ENCODE measurements at places on chromosomes 4 and X. TPM values are rescaled to one million over a fixed set of nuclear protein-coding genes. Genes with fewer than 3 reads are reported as not detected.

GRCh38 chr4:177579649-177580048 lies 137.4 kb upstream of the AGA start:
- no peak overlapping the region for H3K27ac ChIP-seq
- no peak overlapping the region for H3K4me3 ChIP-seq
- H3K27me3 ChIP-seq: no peaks in the 10 kb centered on the region
- H3K36me3 ChIP-seq: no peaks in the 10 kb centered on the region
- H3K4me1 ChIP-seq: no peaks in the 10 kb centered on the region

- DNase-seq: no peak
- H3K4me1 ChIP-seq: no peaks in the 10 kb centered on the region
Measured at GRCh38 chr4:187417721-187418120, 577.9 kb upstream of the ZFP42 start.

DNA sequence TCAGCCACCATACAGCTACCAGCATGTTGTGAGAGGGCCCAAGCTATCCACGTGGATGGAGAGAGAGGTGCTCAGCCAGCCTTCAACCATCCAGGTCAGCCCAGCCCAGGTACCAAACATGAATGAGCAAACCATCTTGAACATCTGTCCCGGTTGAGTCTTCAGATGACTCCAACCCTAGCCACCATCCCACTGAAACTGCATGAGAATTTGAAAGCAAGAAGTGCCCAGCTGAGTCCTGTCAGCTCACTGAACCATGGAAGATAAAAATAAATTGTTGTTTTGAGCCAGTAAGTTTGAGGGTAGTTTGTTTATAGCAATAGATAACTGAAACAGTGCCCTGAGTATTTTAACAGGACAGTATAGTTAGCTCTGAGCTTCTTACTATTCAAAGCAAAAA lies 7.3 kb upstream of the SEL1L3 start:
- H3K27ac ChIP-seq: no peak overlapping the region
- no peaks in the 10 kb centered on the region for H3K36me3 ChIP-seq
- H3K4me3 ChIP-seq: no peak overlapping the region
- no peaks in the 10 kb centered on the region for H3K27me3 ChIP-seq
- no peak for DNase-seq
- H3K4me1 ChIP-seq: no peaks in the 10 kb centered on the region

DNA sequence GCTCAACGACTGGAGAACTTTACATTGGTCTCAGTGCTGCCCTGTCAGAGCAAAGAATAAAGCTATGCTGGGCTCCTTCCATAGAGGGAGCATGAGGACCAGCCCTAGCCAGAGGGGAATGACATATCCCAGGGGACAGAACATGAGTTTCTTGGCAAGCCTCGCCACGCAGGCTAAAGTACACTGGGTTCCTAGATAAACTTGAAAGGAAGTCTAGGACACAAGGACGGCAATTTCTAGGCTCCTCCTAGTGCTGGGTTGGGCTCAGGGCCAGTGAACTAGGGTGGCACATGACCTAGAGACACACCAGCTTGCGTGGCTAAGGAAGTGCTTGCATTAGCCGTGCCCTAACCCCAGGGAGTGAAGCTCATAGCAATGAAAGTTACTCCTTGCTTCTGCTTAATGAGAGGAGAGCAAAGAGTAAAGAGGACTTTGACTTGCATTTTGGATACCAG lies 141.0 kb downstream of the MAB21L2 start:
- no peak for DNase-seq
- peaks cover 3% of the 10 kb centered on the region for H3K4me1 ChIP-seq
- no peak overlapping the region for H3K27ac ChIP-seq
- no peaks in the 10 kb centered on the region for H3K27me3 ChIP-seq
- H3K36me3 ChIP-seq: peaks cover 33% of the 10 kb centered on the region

DNA sequence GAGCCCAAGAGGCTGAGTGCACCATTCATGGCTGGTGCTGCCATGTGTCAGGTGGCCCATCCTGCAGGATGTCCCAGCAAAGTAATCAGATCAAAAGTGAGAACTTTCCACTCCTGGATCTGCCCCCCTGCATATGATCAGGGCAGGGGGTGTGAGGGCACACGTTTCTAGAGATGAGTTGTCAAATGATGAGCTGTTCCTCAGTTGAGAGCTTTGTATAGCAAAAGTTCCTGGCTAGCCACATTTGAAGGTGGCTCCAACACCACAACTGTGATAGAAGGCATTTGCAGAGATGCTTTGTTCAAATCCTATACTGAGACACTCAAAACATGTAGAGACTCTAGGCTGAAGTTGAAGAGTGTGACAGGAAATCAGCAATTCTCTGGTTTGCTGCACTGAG lies 501.8 kb downstream of the BCOR start:
- H3K4me1 ChIP-seq: peaks cover 11% of the 10 kb centered on the region
- DNase-seq: peak; percentile 30

DNA sequence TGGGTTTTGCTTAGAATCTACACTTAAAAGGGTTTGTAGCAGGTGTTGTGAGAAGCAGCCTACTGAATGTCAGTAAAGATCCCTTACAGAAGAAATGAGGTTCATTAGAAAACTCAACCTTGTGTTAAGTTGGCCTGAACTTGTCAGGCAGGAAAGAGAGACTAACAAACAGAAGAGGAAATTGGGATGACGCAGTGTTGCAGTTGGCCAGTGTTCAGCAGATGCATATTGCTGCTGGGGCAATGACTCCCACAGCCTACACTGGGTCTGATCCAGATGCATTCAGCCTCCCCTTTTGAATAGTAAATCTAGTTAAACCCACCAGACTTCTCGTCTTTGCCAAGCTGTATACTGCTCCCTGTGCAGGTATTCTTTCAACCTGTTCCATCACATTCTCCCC lies 409.4 kb downstream of the UBE2NL start:
- DNase-seq: no peak
- no peak overlapping the region for H3K4me3 ChIP-seq
- H3K36me3 ChIP-seq: no peaks in the 10 kb centered on the region
- no peak overlapping the region for H3K27ac ChIP-seq
- H3K27me3 ChIP-seq: no peaks in the 10 kb centered on the region
- H3K4me1 ChIP-seq: no peaks in the 10 kb centered on the region

- H3K4me1 ChIP-seq: no peaks in the 10 kb centered on the region
- DNase-seq: no peak
- no peak overlapping the region for H3K27ac ChIP-seq
- H3K4me3 ChIP-seq: no peak overlapping the region
Measured at GRCh38 chrX:21875013-21875412, 19.2 kb downstream of the YY2 start.

DNA sequence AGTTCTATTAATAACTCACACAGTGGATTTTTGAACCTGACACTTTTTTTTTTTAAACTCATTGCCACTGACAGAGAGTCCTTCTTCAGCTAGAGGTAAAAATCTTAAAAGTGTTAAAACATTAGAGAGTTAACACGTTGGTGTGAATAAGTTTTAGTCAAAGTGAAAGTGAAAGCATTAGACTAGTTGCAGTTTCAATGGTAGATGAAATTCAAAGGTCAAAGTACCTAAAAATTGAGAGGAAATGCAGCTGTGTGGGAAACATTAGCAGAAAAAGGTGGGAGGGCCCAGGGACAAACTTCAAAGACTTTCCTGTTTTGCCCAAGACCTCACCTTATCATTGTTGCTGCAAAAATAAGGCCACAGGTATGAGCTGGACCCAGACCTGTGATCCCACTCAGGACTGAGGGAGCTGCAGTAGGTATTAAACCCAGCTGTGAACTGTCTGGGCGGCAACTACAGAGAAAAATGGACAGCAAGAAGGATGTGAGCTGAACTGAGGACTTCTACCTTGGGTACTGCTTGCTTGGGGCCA lies 17.6 kb upstream of the GABRA4 start:
- H3K4me1 ChIP-seq: peaks cover 17% of the 10 kb centered on the region
- peaks cover 4% of the 10 kb centered on the region for H3K36me3 ChIP-seq
- peak overlapping the region; percentile 8 for H3K27ac ChIP-seq
- no peaks in the 10 kb centered on the region for H3K27me3 ChIP-seq

DNA sequence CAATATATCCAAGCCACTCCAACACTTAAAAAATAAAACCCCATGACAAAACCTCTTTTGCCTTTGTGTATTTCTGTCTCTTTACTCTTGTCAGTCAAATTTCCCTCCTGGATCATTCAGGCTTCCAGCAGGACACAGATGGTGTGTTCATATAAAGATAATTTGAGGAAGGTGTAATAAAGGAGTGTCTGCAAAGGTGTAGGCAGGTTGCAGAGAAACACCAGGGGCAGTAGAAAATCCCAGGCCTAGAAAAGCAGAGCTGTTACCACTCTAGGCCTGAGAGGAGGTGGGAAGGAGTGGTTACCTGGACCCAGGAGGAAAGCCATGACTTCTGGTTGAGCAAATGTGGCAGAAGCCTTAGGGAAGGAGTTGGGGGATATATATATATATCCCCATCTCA lies 28.8 kb downstream of the CHRNA9 start:
- no peaks in the 10 kb centered on the region for H3K4me1 ChIP-seq
- no peaks in the 10 kb centered on the region for H3K36me3 ChIP-seq
- no peaks in the 10 kb centered on the region for H3K27me3 ChIP-seq
- no peak for DNase-seq
- H3K4me3 ChIP-seq: no peak overlapping the region

- H3K4me1 ChIP-seq: no peaks in the 10 kb centered on the region
- H3K27ac ChIP-seq: no peak overlapping the region
- H3K27me3 ChIP-seq: no peaks in the 10 kb centered on the region
- no peak for DNase-seq
- no peak overlapping the region for H3K4me3 ChIP-seq
Measured at GRCh38 chr4:157052429-157053040, 23.4 kb upstream of the GLRB start.

DNA sequence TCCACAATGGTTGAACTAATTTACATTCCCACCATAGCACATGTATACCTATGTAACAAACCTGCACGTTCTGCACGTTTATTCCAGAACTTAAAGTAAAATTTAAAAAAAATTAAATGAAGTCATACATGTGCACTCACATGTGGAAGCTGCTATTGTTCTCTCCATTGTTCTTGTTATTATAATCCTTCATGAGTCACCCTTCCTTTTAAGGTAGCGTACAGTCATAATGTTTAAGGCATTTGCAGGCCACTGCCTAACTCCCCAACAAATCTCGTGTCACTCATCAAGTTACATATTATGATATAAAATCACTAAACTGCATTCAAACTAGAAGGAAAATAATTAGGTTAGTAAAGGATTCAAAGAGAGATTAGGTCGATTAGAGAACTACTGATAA lies 63.6 kb downstream of the SLC7A11 start:
- H3K27ac ChIP-seq: no peak overlapping the region
- no peak overlapping the region for H3K4me3 ChIP-seq
- no peak for DNase-seq
- H3K27me3 ChIP-seq: peaks cover 2% of the 10 kb centered on the region
- H3K36me3 ChIP-seq: no peaks in the 10 kb centered on the region
- no peaks in the 10 kb centered on the region for H3K4me1 ChIP-seq

- no peak overlapping the region for H3K4me3 ChIP-seq
- H3K36me3 ChIP-seq: no peaks in the 10 kb centered on the region
- no peaks in the 10 kb centered on the region for H3K27me3 ChIP-seq
- no peak overlapping the region for H3K27ac ChIP-seq
Measured at GRCh38 chr4:170388255-170388654, 298.5 kb upstream of the AADAT start.

GRCh38 chrX:118570209-118570608 lies 74.6 kb downstream of the DOCK11 start:
- DNase-seq: no peak
- no peak overlapping the region for H3K4me3 ChIP-seq
- peaks cover 28% of the 10 kb centered on the region for H3K36me3 ChIP-seq
- peak overlapping the region; percentile 84 for H3K27ac ChIP-seq

DNA sequence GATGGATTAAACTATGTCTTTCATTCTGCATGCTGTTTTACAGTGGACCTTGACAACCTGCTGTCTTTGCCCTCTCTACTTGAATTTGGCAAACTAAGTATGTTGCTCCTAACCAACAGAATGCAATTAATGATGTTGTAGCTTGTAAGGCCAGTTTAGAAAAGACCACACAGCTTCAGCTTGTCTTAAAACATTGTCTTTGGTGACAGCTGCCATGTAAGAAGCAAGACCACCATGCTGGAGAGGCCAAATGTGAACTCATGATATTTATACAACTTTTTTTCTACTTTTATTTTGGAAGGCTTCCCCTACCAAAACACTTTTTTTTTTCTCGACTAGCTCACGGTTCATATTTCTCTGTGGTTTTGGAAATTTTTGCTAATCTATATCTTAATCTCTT lies 278.0 kb upstream of the GNPDA2 start:
- no peaks in the 10 kb centered on the region for H3K4me1 ChIP-seq
- H3K27me3 ChIP-seq: no peaks in the 10 kb centered on the region
- H3K36me3 ChIP-seq: no peaks in the 10 kb centered on the region
- DNase-seq: no peak

GRCh38 chr4:76210452-76210851 lies 3.2 kb downstream of the SCARB2 start:
- no peaks in the 10 kb centered on the region for H3K36me3 ChIP-seq
- no peak for DNase-seq
- no peak overlapping the region for H3K27ac ChIP-seq
- H3K4me3 ChIP-seq: no peak overlapping the region
- H3K27me3 ChIP-seq: no peaks in the 10 kb centered on the region

GRCh38 chr4:178745203-178745602 lies 1303.0 kb upstream of the AGA start:
- no peaks in the 10 kb centered on the region for H3K27me3 ChIP-seq
- no peak overlapping the region for H3K4me3 ChIP-seq
- H3K4me1 ChIP-seq: no peaks in the 10 kb centered on the region
- DNase-seq: no peak

- DNase-seq: no peak
- no peaks in the 10 kb centered on the region for H3K36me3 ChIP-seq
- H3K4me1 ChIP-seq: peaks cover 5% of the 10 kb centered on the region
Measured at GRCh38 chr4:67779631-67780030, 25.4 kb upstream of the GNRHR start.

DNA sequence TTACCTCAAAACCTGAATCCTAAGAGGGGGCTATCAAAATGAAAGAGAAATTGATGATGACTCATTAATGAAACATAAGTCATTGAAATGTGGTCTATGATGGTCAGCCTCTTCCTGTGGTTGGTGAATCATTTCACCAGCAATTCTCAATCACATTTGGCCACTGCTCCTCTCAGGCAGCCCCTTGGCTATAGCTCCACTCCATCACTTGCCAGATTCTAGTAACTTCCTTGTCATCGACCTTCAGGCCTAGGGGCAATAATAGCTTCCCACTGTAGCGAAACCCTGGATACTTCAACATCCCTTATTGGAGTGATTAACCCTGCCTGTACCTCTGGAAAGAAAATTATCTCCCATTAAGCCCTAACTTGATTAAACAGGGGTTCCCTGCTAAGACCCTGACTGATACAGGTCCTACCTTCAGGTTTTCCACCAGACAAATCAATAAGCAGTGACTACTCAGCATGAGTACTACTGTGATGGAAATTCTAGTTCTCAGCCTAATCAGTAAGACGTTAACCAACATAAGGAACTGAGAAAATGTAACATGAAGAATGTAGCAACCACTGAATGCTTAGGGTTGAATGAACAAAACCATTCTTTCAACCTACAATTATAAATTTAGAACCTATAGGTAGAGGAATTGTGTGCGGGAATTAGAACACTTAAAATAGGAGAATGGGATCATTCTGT lies 30.4 kb downstream of the ADH7 start:
- peaks cover 1% of the 10 kb centered on the region for H3K27me3 ChIP-seq
- H3K36me3 ChIP-seq: no peaks in the 10 kb centered on the region
- H3K27ac ChIP-seq: no peak overlapping the region
- no peak overlapping the region for H3K4me3 ChIP-seq
- no peak for DNase-seq
- peaks cover 7% of the 10 kb centered on the region for H3K4me1 ChIP-seq

TBX22 gene
- total RNA-seq: not detected

RBMXL3 gene
- not detected for total RNA-seq

RHOXF2B gene
- not detected for total RNA-seq

MAGEB17 gene
- total RNA-seq: not detected

CAPN6 gene
- not detected for total RNA-seq

SLC39A8 gene
- total RNA-seq: 46.9 TPM

C4orf54 gene
- total RNA-seq: not detected

TRIM2 gene
- total RNA-seq: 1.6 TPM

RHOH gene
- 83.6 TPM for total RNA-seq

DRD5 gene
- not detected for total RNA-seq

CYTL1 gene
- total RNA-seq: not detected

ARHGAP6 gene
- not detected for total RNA-seq

TRIML2 gene
- total RNA-seq: not detected
